Upper lobe of left lung (tissue), 6 donors: ENCODE measurements at places on chromosomes 2 and 18. TPM values are rescaled to one million over a fixed set of nuclear protein-coding genes. Genes with fewer than 3 reads are reported as not detected.

GRCh38 chr18:76499637-76500340 is 4.7 kb upstream of the ZNF516 start:
- no peak for DNase-seq

DNA sequence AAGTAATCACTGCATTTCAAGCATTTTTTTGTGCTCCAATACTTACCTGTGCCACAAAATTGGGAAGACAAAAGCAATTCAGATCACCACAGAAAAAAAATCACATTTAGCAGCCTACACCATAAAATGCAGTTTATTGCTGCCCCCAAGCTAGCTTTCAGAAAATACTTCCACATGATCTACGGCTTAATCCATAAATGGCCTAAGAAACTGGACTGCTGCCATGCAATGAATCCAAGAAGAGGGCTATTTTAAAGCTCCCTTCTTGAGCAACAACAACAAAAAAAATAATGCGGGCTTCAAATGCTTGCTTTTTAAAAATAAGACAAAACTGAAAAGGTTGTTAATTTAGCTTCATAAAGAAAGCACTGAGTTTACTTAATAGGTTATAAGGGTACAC is 272.3 kb downstream of the RAD51AP2 start:
- DNase-seq = no peak

- DNase-seq = no peak
Measured at GRCh38 chr2:23713351-23713750, 213.6 kb downstream of the ATAD2B start.

- no peak for DNase-seq
Measured at GRCh38 chr2:73107211-73107926, 5.4 kb downstream of the RAB11FIP5 start.

DNA sequence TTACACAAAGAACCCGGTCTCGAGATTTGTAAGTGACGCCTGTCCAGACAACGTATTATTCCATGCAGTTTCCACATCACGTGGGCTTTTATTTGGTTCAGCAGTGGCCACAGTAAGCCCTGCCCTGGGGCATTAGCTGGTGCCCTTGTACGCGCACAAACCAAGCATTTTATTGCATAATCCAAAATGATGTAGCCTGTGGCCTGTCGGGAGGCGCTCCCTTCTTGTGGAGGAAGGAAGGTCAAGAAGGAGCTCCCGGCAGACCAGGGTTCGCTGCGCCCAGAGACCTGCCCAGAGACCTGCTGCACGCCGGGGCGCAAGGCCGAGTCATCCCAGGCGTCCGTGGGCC is 179.6 kb upstream of the ALKAL2 start:
- no peak for DNase-seq

DNA sequence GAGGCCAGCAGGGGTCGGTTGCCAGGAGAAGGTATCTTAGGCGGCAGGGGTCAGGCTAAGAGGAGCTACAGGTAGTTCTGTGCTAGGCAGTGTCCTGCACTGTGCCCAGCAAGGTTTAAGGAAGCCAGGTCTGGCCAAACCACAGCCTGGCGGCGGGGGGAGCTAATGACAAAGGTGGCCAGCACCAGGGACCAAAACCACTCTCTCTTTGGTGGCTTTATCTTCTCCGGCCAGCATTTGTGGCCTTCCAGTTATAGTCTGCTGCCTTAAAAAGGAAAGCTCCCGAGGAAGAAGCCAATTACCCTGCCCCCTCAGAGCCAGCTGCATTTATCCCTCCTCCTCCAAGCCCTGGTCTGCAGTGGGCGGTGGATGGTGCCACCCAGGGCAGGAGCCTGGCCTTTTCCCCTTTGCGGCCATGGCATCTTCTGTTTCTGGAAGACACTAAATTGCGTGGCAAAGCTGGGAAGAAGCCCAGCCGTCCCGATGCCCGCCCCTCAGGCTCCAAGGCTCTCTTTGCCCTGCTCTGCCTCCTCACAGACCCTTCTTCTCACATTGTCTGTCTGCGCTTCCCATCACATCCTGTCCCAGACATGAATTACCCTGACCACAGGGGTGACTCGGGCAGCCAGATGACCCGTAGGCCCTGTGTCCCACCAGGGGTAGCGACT is 94.6 kb downstream of the EN1 start:
- DNase-seq = no peak

DNA sequence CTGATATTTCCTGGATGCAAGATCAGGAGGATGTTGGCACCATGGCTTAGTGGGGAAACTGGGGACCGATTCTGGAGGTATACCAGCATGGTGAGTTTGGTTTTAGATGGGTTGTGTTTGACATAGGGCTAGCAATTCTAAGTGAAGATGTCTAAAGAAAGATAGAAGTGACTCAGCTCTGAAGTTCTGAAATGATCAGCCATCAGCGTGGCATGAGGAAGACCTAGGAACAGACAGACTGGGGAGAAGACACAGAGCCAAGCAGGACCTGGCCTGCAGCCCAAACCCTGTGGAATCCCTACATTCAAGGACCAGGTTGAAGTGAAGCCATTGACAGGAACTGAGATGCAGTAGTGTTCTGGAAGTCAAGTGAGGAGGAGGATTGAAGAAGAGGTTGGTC is 39.8 kb downstream of the HRH4 start:
- no peak for DNase-seq

- no peak for DNase-seq
Measured at GRCh38 chr2:51153236-51153635, 121.3 kb upstream of the NRXN1 start.

GRCh38 chr2:64825831-64826491 is 163.2 kb upstream of the SLC1A4 start:
- DNase-seq = no peak

GRCh38 chr2:203629699-203630098 is 76.7 kb upstream of the CD28 start:
- DNase-seq = no peak

GRCh38 chr18:24128700-24129099 is 10.2 kb upstream of the CABYR start:
- no peak for DNase-seq

NTSR2 gene
- not detected for total RNA-seq

FAM237A gene
- total RNA-seq = not detected

FKBP1B gene
- total RNA-seq = 27.3 TPM

LOXHD1 gene
- 0.30 TPM for total RNA-seq
